Caco-2 (cell line): ENCODE measurements at places on chromosomes 16 and 17. TPM values are rescaled to one million over a fixed set of nuclear protein-coding genes. Genes with fewer than 3 reads are reported as not detected.

Gene CACNG1
- not detected in 2 replicates for total RNA-seq

Gene KRT32
- total RNA-seq, result not detected in 2 replicates

Gene C1QBP
- 129 and 149 TPM in 2 replicates for total RNA-seq

Gene KIAA0513
- total RNA-seq, result 7.1 and 7.9 TPM in 2 replicates

Gene TBC1D10B
- 36.9 and 40.5 TPM in 2 replicates for total RNA-seq

Gene OR2C1
- not detected in 2 replicates for total RNA-seq

Gene TAC4
- total RNA-seq, result 10.8 and 17.1 TPM in 2 replicates

Gene FBXL19
- 20.2 and 23.4 TPM in 2 replicates for total RNA-seq

Gene CCT6B
- total RNA-seq, result 1.5 and 1.8 TPM in 2 replicates

Gene GRAPL
- total RNA-seq, result not detected in 2 replicates

Gene RAB11FIP4
- total RNA-seq, result 84.2 and 90.3 TPM in 2 replicates

Gene SUPT6H
- 127 and 129 TPM in 2 replicates for total RNA-seq

Gene FBXW10
- total RNA-seq, result 0.11 TPM in 1 of 2 replicates, not detected in the other

Gene KRT33B
- not detected in 2 replicates for total RNA-seq

Gene DNAAF8
- total RNA-seq, result 0.54 TPM in 1 of 2 replicates, not detected in the other

Gene SPAG9
- 130 and 142 TPM in 2 replicates for total RNA-seq

Gene CCDC78
- total RNA-seq, result 3.5 and 4.6 TPM in 2 replicates

Gene KRTAP3-1
- 7.4 and 7.9 TPM in 2 replicates for total RNA-seq

Gene CDH13
- total RNA-seq, result 2.2 and 3.5 TPM in 2 replicates

Gene NPIPA3
- 1.8 TPM in 1 of 2 replicates, not detected in the other for total RNA-seq

Gene COX6A2
- total RNA-seq, result not detected in 2 replicates

Gene RAMP2
- 21.4 and 24.3 TPM in 2 replicates for total RNA-seq

Gene CUEDC1
- 27.5 TPM in 2 replicates for total RNA-seq

Gene CFAP97D1
- 0.18 TPM in 1 of 2 replicates, not detected in the other for total RNA-seq

Gene ZFP3
- 3.6 and 3.7 TPM in 2 replicates for total RNA-seq

Gene NUP85
- total RNA-seq, result 119 and 142 TPM in 2 replicates

Gene ACSM3
- total RNA-seq, result 6.9 TPM in 2 replicates

Gene IRF8
- 29.5 and 31.7 TPM in 2 replicates for total RNA-seq

Gene CDH8
- total RNA-seq, result 1.4 and 1.7 TPM in 2 replicates

Gene SLC16A11
- total RNA-seq, result 0.35 and 0.43 TPM in 2 replicates

Gene HOXB7
- total RNA-seq, result 23.7 and 28.2 TPM in 2 replicates

Gene BPTF
- 96.5 and 101 TPM in 2 replicates for total RNA-seq

Gene LCAT
- 26.3 and 33.3 TPM in 2 replicates for total RNA-seq

Gene CLEC3A
- total RNA-seq, result 1.1 TPM in 2 replicates

Gene TAT
- not detected in 2 replicates for total RNA-seq

Gene DRC7
- total RNA-seq, result 1.1 and 1.2 TPM in 2 replicates

Gene ZNF319
- 13.3 and 16.3 TPM in 2 replicates for total RNA-seq

Gene TOM1L1
- total RNA-seq, result 48.7 TPM in 2 replicates

Gene TPSB2
- total RNA-seq, result not detected in 2 replicates

Gene CAMKK1
- 1.4 and 1.9 TPM in 2 replicates for total RNA-seq

Gene SLC13A5
- total RNA-seq, result 0.11 TPM in 1 of 2 replicates, not detected in the other

Gene RAD51C
- 59.0 and 61.2 TPM in 2 replicates for total RNA-seq

Gene ABR
- 71.3 and 78.3 TPM in 2 replicates for total RNA-seq

Gene HOXB5
- total RNA-seq, result not detected in 2 replicates

Gene VTN
- total RNA-seq, result 273 and 298 TPM in 2 replicates

Gene PERCC1
- total RNA-seq, result 2.0 and 2.1 TPM in 2 replicates

Gene CDK5R1
- 6.6 and 7.3 TPM in 2 replicates for total RNA-seq

Gene OR3A2
- not detected in 2 replicates for total RNA-seq

Gene TBC1D3E
- total RNA-seq, result not detected in 2 replicates

Gene PRKCB
- total RNA-seq, result not detected in 2 replicates

Gene CBFA2T3
- total RNA-seq, result 0.35 and 2.1 TPM in 2 replicates

Gene CCDC40
- 3.7 and 3.9 TPM in 2 replicates for total RNA-seq

Gene MAP2K4
- total RNA-seq, result 20.7 and 20.9 TPM in 2 replicates

Gene CEP295NL
- total RNA-seq, result 1.7 and 2.0 TPM in 2 replicates

Gene SRL
- not detected in 2 replicates for total RNA-seq

Gene ATP1B2
- total RNA-seq, result 0.11 and 0.14 TPM in 2 replicates

Gene ARHGDIG
- 1.9 and 2.1 TPM in 2 replicates for total RNA-seq

Gene NLGN2
- 12.6 and 16.1 TPM in 2 replicates for total RNA-seq

Gene VMP1
- 277 and 297 TPM in 2 replicates for total RNA-seq
